ENCODE measurements at places on chromosomes 3 and 15. TPM values are rescaled to one million over a fixed set of nuclear protein-coding genes. Genes with fewer than 3 reads are reported as not detected.

Gene MUC20
- 1.1 TPM for total RNA-seq

Gene IQCH
- 4.3 TPM for total RNA-seq

Gene MGLL
- 16.9 TPM for total RNA-seq

Gene ZNF662
- 17.1 TPM for total RNA-seq

Gene GOLGA8M
- total RNA-seq, result not detected

Gene ECE2
- total RNA-seq, result not detected

Gene OIP5
- 2.7 TPM for total RNA-seq

Gene NTRK3
- total RNA-seq, result under 0.01 TPM

Gene DUOXA1
- total RNA-seq, result 23.2 TPM

Gene CASR
- not detected for total RNA-seq

Gene USP19
- total RNA-seq, result 42.0 TPM

Gene RASL12
- total RNA-seq, result not detected

Gene ISLR
- total RNA-seq, result 0.39 TPM

Gene AQR
- 25.6 TPM for total RNA-seq

Gene XCR1
- under 0.01 TPM for total RNA-seq

Gene WNT7A
- total RNA-seq, result 6.8 TPM

Gene PPIP5K1
- total RNA-seq, result 16.9 TPM

Gene LSMEM2
- not detected for total RNA-seq

Gene SERPINI2
- not detected for total RNA-seq

Gene ITIH1
- not detected for total RNA-seq

Gene C3orf85
- not detected for total RNA-seq

Gene SLC12A8
- total RNA-seq, result 25.1 TPM

Gene PPP1R14D
- total RNA-seq, result not detected

Gene PIF1
- 3.9 TPM for total RNA-seq

Gene CNTN4
- not detected for total RNA-seq

Gene PRICKLE2
- total RNA-seq, result 50.8 TPM

Gene UCN2
- total RNA-seq, result 61.6 TPM

Gene QTRT2
- 11.0 TPM for total RNA-seq

Gene GOLGA8Q
- 0.54 TPM for total RNA-seq

Gene DNAJA4
- 22.9 TPM for total RNA-seq

Gene KIF7
- 8.6 TPM for total RNA-seq

Gene RARRES1
- total RNA-seq, result 0.54 TPM
